ENCODE measurements at places on chromosomes 12 and 14.

- no peak for DNase-seq
- H3K4me1 ChIP-seq = no peaks in the 10 kb centered on the region
- H3K27ac ChIP-seq = no peak overlapping the region
- no peaks in the 10 kb centered on the region for H3K36me3 ChIP-seq
- H3K4me3 ChIP-seq = no peak overlapping the region
Measured at GRCh38 chr12:47408171-47408871, 297.5 kb downstream of the RPAP3 start.

- no peak for DNase-seq
- no peaks in the 10 kb centered on the region for H3K36me3 ChIP-seq
- H3K4me3 ChIP-seq = no peak overlapping the region
- no peak overlapping the region for H3K27ac ChIP-seq
- no peaks in the 10 kb centered on the region for H3K4me1 ChIP-seq
Measured at GRCh38 chr12:124170760-124171159, 124.1 kb upstream of the RFLNA start.

- no peak overlapping the region for H3K4me3 ChIP-seq
- no peaks in the 10 kb centered on the region for H3K36me3 ChIP-seq
- H3K4me1 ChIP-seq = peaks cover 73% of the 10 kb centered on the region
- H3K27me3 ChIP-seq = no peaks in the 10 kb centered on the region
- peak overlapping the region; percentile 2 for H3K27ac ChIP-seq
- DNase-seq = no peak
Measured at GRCh38 chr12:50572760-50573159, 68.0 kb downstream of the DIP2B start.

DNA sequence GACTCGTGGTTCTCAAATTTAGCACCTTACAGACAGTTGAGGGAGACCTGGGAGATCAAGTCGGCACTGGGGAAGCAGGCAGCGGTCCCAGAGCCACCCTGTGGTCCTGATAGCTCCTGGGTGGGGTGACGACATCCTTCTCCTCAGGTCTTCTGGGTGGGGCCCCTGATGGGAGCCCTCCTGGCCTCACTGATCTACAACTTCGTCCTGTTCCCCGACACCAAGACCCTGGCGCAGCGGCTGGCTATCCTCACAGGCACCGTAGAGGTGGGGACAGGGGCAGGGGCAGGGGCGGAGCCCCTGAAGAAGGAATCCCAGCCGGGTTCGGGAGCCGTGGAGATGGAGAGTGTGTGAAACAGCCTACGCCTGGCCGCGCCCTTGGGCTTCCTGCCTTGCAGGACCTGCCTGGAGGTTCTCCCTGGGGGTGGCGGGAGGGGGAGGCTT lies 2.6 kb downstream of the AQP6 start:
- no peak overlapping the region for H3K27ac ChIP-seq
- H3K36me3 ChIP-seq = no peaks in the 10 kb centered on the region
- H3K4me3 ChIP-seq = no peak overlapping the region
- no peak for DNase-seq
- H3K4me1 ChIP-seq = peaks cover 20% of the 10 kb centered on the region
- peaks cover 26% of the 10 kb centered on the region for H3K27me3 ChIP-seq

DNA sequence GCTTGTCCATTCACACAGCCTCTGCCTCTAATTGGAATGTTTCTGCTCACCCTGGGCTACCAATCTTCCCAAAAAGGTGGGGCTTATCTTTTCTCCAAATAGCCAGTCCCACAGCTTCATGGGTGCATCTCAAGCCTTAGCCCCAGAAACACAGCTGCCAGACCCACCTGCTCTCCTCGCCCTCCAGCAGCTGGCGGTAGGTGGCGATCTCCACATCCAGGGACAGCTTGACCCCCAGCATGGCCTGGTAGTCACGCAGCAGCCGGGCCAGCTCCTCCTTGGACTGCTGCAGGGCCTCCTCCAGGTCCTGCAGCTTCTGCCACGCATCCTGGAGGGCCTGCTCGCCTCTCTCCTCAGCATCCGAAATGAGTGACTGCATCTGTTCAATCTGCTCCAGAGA lies 11.1 kb downstream of the KRT77 start:
- no peaks in the 10 kb centered on the region for H3K36me3 ChIP-seq
- H3K27ac ChIP-seq = no peak overlapping the region
- no peak overlapping the region for H3K4me3 ChIP-seq
- peaks cover 11% of the 10 kb centered on the region for H3K4me1 ChIP-seq
- no peak for DNase-seq
- H3K27me3 ChIP-seq = peaks cover 65% of the 10 kb centered on the region
